CD4-positive, alpha-beta memory T cell (primary cell): ENCODE measurements at places on chromosomes 2 and 18.

GRCh38 chr2:68196120-68196716 lies 38.5 kb downstream of the PNO1 start:
- peak; percentile 64 for DNase-seq

- DNase-seq, result no peak
These were observed 35.6 kb upstream of the PRLH start for GRCh38 chr2:237530472-237531433.

DNA sequence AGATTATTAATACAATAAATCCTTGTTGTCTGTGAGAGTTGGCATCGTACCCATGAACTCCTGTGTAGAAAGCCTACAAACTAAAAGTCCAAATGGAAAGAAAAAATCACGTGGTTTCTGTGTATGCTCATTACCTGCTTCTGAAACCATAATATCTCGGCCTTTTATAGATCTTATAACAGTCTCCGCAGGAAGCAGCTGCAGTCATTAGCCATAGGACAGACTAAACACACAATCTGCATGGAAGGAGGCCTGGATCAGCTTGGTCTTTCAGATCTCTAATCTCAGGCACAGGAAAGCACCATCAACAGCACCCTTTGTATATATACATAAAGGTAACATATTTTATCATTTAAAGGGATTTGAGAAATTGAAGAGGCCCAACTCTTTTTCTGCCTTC lies 508.9 kb upstream of the TCF4 start:
- DNase-seq, result no peak

- no peak for DNase-seq
These were observed 756.0 kb upstream of the LRATD1 start for GRCh38 chr2:13876491-13877037.

DNA sequence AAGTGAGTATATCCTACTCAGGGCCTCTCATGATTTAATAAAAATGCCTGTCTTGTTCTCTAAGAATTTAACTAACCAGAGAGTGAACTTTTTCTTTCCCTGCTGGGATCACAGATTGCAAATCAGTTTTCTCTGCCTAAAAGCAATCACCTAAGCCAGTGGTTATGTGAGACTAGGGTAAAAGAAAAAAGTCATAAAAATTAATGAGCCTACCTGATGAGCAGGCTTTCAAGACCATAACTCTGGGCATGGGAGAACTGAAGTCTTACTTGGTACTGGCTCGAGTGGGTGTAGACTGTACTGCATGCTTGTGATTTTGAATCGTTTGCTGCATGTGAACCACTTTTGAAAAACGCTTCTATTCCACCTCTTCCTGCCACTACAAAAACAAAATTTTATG lies 1677.0 kb upstream of the LRRTM1 start:
- no peak for DNase-seq

- no peak for DNase-seq
These were observed 269.5 kb downstream of the NEDD4L start for GRCh38 chr18:58313491-58314032.

DNA sequence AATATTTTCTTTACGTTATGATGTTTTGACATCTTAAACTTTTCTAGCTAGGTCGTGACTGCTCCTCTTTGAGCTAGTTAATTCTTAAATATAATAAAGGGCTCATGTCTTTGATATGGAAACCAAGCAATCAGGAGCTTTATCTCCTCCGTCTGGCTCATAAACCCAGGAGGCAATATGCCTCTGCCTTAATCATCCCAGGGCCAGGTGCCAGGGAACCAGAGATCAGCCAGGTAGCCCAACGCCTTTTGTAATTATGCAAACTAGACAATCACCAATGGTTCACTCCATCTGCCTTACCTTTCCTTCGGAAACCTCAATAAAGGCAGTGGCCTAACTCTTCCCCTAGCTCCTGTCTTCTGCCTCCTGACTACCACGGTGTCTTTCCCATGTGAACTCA lies 213.7 kb downstream of the KCNJ3 start:
- no peak for DNase-seq

GRCh38 chr2:230130668-230131364 lies 62.1 kb upstream of the SLC16A14 start:
- no peak for DNase-seq

GRCh38 chr2:183455056-183455455 lies 330.8 kb downstream of the NUP35 start:
- no peak for DNase-seq

DNA sequence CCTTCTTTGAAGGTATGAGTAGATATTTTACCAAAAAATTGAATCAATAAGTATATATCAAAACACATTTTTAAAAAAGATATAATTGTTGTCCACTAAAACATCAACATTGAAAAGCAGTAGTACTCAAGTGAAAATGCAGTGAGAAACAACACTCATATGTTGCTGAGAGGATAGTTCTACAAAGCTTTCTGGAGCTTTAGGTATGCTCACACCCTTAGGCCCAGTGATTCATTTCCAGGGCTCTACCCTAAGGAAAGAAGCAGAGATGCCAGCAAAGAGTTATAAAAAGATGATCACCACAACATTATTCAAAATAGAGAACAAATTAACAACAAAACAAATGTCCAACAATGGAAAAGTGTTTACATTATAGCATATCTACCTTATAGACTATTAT lies 197.3 kb upstream of the CCDC150 start:
- DNase-seq, result no peak

DNA sequence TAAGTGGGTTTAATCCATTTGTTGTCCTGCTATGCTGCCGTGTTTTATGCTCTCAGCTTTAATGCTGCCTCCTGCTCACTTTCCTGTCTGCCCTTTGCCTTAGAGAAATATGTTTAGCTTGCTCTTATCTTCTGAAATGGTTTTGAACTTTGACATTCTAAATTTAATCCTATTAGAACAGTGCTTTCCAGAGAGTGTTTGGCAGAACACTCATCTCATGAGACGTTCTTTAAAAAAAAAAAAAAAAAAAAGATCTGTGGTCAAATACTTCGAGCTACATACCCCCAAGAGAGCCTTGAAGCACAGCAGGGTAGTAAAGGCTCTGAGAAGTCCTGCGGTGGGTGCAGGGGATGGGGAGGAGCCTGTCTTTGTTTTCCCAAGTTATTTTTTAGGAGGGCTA lies 161.3 kb downstream of the SPP2 start:
- no peak for DNase-seq

DNA sequence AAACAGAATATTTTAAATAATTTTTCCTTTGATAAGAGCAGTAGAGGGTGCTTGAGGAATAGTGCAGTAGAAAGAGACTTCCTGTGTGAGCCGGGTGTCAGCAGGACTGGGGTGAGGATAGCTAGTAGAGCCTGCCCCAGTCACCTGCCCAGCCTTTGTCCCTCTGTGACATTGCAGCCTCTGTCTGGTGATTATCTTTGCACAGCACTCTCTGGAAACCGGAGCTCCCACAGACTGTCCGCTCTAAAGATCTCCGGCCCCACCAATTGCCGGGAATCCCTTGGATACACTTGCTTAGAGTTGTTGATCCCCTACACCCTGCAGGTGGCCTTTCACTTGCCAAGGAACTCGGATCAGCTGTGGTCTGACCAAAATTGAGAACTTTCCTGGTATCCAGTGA lies 1081.3 kb upstream of the TMEFF2 start:
- no peak for DNase-seq

DNA sequence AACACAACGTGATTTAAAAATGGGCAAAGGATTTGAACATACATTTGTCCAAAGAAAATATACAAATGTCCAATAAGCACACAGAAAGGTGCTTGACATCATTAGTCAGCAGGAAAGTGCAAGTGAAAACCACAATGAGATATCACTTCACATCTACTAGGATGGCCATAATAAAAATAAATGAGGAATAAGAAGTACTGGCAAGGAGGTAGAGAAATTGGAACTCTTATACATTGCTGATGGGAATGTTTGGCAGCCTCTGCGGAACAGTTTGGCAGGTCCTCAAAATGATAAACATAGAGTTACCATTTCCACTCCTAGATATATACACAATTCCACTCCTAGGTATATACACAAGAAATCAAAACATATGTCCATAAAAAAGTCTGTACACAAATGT lies 51.0 kb upstream of the PGAP1 start:
- no peak for DNase-seq

GRCh38 chr2:58019229-58019628 lies 27.4 kb upstream of the VRK2 start:
- DNase-seq, result no peak

- DNase-seq, result no peak
These were observed 19.1 kb downstream of the PLA2R1 start for GRCh38 chr2:160043265-160043664.

DNA sequence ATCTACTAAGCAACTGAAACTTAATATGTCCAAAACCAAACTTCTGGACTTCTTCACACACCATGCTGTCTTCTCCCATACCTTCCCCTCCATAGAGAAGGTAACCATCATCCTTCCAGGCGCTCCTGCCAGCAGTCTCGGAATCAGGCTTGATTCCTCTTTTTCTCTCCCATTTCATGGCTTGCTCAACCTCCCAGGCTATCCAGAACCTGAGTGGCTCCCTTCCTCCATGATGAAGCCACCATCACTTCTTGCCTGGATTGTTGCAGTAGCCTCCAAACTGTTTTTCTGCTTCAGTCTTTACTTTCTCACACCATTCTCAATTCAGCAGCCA lies 40.1 kb upstream of the NDUFV2 start:
- no peak for DNase-seq

DNA sequence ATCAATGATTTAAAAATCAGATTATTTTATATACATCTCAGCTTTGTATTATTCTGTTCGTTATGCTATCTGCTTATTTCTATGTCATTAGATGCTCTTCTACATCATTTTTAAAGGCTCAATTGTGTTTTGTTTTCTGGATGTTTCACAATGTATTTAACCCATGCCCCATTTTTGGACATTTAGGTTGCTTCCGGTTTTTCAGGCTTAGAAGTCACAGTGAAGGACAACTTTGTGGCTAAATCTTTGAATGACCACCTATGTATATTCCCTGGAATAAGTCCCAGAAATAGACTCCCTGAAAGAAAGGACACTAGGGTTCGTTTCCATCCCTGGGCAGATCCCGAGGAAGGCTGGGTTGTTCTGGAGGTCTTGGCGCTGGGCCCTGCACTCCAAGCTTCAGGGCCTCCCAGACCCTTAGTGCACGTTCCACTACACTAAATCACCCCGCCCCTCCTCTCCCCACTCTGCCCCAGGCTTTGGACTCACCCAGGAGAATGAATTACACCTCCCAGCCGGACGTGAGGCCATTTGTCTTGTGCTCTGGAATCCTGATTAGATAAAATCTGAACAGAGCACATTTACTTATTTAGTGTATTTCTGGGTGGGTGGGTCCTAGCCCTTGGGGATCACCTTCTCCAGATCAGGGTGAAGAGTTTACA lies 188.2 kb downstream of the ZFP36L2 start:
- no peak for DNase-seq

- no peak for DNase-seq
These were observed 148.8 kb downstream of the ARL4C start for GRCh38 chr2:234348081-234348480.

- DNase-seq, result no peak
These were observed 124.6 kb upstream of the KCNH7 start for GRCh38 chr2:162963156-162963555.

- DNase-seq, result no peak
These were observed 3.0 kb upstream of the SIX3 start for GRCh38 chr2:44938287-44939105.
